SW 1271 (cell line): ENCODE measurements at places on chromosomes 13 and 19.

GRCh38 chr13:42073683-42074082, 25.2 kb downstream of the DGKH start:
- DNase-seq: no peak

DNA sequence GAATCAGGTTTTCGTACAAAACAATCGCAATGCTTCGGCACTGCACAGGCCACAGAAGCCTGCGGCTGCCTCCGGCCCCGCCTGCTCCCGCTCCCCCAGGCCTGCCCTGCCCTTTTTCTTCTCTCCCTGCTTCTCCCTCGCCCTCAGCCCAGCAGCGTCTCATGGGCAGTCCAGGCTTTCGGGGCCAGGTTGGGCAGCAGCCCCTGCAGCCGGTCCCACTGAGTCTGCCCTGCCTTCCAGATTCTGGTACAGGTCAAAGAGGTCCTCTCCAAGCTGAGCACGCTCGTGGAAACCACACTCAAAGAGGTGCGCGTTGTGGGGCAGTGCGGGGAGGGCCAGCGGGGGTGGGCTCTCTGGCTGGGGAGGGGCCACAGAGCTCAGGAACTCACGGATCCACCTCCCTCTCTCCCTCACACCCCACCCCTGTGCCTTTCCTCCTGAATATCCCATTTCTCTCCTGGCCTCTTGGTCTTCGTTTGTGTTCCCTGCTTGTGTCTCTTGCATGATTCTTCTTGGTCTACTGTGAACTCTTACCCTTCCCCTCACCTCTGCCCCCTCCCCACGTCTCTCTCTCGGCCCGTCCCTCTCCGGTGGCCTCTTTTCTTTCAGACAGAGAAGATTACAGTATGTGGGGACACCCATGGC, 30.1 kb downstream of the CCDC8 start:
- no peak for DNase-seq

DNA sequence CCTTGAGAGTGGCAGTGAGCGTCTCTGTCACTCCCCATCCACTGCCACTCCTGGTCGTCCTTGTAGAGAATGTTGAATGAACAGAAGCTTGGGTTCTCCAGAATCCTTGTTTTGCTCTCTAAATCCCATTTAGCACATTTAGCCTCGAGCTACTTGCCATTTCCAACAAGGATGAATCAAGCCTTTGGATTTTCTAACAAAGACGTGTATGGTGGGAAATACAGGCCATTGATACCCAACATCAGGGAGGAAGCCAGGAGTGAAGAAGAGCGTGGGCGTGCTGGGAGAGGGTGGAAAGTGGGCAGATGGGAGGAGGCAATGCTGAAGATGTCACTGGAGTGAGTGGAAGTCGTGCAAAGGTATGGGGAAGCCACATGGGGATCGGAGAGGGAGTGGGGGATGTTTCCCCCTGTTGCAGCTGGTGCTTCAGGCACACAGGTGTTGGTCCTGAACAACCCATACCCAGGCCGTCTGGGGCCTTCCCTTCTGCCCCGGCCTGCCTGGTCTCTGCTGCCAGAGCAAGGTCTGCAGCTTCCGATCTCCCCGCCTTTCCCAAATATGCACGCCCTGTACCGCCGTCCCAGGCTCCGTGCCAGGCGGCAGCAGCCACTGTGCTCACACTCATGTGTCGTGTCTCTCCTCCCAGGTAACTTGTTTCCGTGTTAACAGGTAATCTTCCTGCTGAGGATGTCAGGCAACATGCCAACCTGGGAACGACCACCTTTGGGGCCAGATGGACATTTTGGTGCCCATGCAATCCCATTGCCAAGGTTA, 48.7 kb downstream of the ZIC5 start:
- DNase-seq: no peak

DNA sequence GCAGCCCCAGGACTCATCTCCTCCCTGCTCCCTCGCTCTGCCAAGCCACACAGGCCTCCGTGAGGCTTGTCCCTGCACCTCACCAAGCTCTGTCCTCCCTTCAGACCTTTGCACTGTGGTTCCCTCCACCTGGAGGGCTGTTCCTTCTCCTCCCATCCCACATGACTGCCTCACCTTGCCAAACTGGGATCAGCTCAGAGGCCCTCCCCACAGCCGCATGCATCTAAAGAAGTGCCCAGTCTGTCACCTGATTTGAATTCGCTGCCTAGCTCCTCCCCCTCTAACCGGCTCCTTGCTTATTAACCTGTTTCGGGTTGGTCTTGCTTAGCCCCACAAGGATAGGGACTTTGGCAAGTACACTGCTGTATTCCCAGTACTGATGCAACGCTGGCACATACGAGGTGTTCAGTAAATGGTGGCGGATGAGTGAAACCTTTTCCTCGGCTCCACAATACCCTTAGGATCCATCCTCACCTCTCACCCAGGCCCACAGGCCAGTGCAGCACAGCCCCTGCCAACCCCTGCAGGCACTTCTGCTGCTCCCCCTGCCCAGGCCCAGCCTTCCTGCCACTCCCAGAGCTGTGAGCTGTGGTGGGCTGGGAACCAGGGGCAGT, 4.4 kb downstream of the AKT2 start:
- no peak for DNase-seq

GRCh38 chr19:17996826-17997316, 11.1 kb upstream of the ARRDC2 start:
- DNase-seq: peak; percentile 69

DNA sequence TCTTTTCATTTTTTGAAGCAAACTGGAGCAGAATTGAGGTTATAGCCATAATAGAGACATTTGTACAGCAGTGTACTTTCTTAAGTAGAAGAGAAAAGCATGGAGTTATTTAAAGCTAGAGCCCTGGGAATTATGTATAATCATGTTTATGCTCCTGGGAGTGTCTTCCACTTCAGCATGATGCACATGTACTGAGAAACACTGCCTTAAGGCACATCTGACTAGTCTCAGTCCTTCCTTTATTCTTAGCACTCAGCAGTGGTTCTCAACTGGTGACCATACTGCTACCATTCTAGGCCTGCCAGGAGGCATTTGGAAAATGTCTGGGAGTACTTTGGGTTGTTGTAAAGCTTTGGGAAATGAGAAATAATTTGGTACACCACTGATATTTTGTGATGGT, 45.8 kb downstream of the VWA8 start:
- no peak for DNase-seq

DNA sequence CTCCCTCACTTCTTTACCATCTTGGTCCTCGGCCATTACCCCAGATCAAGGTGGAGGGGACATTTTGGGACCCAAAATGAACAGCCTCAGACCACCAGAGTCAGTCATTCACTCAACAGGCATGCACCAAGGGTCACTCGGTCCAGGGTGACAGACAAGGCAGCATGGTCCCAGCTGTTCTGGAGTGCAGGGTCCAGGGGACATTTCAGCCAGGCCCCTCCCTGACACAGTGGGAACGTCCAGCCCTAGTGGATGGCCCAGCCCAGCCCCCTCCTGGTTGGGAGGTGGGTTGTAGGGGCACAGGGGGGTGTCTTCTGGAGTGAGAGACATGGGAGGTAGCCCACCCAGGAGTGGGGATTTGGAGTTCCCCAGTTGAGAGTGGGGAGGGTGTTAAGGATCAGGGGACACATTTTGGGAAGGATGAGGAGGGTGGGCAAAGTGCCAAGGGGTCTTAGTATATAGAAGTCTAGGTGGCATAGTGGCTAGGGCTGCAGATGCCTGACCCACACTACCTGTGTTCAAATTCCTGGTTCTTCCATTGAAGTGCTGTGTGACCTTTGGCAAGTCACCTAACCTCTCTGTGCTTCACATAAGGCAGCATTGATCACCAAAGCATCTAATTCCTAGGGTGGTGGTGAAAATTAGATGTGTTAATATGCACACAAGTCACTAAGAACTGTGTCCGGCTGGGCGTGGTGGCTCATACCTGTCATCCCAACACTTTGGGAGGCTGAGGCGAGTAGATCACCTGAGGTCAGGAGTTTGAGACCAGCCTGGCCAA, 2.5 kb upstream of the FCER2 start:
- no peak for DNase-seq

DNA sequence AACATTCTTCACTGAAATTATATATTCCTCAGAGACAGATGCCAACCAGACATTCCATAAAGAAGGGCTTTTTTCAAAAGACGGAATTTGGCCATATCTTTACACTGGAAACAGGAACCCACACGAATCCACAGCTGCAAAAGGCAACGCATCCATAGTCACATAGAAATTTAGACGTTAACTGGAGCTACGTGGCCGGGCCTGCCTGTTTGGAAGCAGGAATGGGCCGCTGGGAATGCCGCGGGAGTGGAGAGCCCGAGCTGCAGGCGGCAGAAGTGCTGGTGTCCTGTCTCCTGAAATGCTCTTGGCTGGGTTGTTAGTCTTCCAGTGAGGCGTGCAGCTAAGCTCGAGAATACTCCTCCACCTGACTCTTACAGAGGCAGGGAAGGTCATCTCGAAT, 122.2 kb downstream of the KL start:
- DNase-seq: no peak

- DNase-seq: no peak
Observed at GRCh38 chr13:74795526-74795925, 661.3 kb upstream of the KLF12 start.

- DNase-seq: no peak
Observed at GRCh38 chr13:66509175-66509574, 721.0 kb downstream of the PCDH9 start.

- no peak for DNase-seq
Observed at GRCh38 chr19:10518444-10519361, 1.5 kb upstream of the S1PR5 start.

GRCh38 chr13:109036078-109036780, 406.8 kb downstream of the MYO16 start:
- no peak for DNase-seq

- no peak for DNase-seq
Observed at GRCh38 chr13:25990801-25991200, 61.0 kb downstream of the SHISA2 start.

DNA sequence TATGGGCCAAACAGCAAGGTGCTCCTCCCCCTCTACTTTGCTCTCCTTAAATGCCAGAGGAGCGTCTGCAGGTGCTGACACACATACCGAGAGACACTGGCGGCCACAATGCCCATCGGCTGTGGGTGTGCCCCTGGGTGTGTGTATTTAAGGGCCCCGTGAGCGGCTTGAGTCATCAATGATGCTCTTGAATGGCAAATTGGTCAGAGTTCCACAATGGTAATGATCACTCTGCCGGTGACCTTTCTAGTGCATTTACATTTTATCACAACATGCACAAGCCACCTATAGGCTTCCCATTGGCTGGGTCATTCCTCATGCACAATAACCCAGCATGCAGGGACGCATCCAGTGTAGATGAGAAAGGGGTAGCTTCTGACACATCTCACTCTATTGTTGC, 124.8 kb downstream of the ZNF536 start:
- DNase-seq: no peak

DNA sequence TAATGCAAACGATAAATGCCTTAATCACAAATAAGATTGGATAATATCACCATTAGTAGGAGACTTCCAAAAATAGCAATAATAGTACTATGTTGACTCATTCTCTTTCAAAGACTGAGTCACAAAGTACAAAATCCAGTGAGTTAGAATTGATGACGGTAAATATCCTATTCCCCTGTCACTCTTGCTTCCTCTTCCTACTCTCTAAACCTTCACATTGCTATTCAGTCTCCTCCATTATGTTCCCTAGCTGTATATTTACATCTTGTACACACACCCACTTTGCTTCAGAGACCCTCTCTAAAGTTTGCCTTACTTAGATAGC, 26.3 kb upstream of the INTS6 start:
- no peak for DNase-seq

GRCh38 chr19:23145617-23146415, 29.0 kb downstream of the ZNF730 start:
- no peak for DNase-seq

GRCh38 chr13:23671897-23672296, 101.7 kb downstream of the TNFRSF19 start:
- no peak for DNase-seq

- no peak for DNase-seq
Observed at GRCh38 chr13:65472336-65472735, 1757.8 kb downstream of the PCDH9 start.

DNA sequence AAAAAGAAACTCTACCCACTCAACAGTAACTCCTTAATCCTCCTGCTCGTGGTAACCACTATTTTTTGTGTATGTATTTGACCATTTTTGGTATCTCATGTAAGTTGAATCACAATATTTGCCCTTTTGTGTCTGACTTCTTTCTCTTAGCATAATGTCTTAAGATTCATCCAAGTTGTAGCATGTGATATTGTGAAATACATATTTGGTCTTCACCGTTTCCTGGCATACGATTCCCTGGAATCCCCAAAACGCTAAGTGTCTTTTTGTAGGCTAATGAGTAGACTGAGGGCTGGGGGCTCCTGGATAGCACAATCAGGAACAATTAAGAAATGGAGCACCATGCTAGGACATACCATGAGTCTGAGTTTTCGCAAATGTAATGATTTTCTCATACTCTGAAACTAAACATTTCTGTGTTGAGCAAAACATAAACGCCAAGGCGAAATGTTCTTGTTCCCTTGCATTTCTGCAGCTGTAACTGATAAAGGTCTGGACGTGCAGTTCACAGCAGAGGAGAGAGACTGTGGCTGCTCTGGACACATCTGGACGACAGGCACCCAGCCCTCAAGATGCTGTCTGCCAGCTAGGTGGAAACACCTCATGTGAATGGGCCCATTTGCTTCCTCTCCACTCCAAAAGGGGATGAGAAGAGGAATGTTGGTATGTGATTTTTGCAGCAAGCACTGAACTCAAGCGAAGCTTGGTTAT, 38.4 kb downstream of the BRD4 start:
- DNase-seq: no peak

- peak; percentile 60 for DNase-seq
Observed at GRCh38 chr19:42284066-42284501, 15.0 kb downstream of the CIC start.

- no peak for DNase-seq
Observed at GRCh38 chr13:102620516-102620915, 23.7 kb downstream of the TPP2 start.

DNA sequence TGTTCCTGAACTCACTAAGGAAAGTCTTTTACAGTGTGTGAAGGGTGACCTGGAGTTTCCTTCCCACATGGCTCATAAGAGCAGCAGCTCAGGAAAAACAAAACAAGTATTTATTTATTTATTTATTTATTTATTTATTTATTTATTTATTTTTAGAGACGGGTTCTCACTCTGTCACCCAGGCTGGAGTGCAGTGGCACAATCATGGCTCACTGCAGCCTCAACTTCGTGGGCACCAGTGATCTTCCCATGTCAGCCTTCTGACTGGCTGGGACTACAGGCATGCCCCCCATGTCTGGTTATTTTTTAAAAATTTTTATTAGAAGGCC, 10.4 kb downstream of the ARL11 start:
- DNase-seq: no peak

DNA sequence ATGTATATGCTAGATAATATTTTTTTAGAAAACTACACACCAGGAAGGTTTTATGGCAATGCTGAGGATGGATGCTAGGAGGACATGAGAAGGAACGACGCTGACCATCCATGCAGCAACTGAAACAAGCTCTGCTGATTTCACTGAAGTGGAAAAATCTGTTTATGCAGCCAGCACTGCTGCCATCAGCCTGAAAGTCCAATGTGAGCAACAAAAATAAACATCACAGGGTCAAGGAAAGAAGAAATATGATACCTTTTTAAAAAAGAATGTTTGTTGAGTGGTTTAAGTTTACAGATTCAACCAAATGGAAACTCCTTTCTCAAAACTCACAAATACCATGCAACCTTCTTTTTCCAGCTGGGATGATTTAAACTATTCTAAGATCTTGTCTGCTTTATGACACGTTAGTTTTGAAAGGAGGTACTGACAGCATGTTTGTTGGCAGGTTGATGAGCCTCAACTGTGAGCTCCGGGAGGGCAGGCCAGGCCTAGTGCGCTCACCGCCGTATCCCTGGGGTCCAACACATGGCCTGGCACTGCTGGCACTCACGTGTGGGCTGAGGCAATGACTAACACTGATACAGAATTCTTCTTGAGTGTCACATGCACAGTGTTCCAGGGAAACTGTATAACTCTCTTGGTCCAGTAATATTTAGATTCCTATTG, 46.8 kb downstream of the LATS2 start:
- no peak for DNase-seq
